Bronchial epithelial cell (primary cell): ENCODE measurements at places on chromosomes 5 and 9.

GRCh38 chr9:122122468-122122867 is 29.4 kb upstream of the TTLL11 start:
- no peak for DNase-seq

DNA sequence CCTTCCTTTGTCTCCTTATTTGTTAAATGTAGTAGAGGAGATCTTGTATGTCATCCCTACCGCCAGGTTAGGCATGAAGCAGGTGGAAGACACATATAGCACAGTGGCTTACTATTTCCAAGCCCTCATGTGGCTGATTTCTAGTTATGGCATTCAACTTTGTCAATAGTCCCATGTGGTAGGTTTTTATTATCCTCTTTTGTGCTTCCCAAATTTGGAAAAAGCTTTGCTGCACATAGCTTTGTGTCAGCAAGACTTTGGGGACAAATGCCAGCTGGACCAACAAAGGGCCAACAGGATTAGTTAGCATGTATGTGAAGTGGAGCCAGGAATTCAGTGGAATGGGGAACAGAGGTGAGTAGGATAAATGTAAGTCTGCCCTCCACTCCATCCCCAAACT is 276.3 kb downstream of the PSAT1 start:
- no peak for DNase-seq

DNA sequence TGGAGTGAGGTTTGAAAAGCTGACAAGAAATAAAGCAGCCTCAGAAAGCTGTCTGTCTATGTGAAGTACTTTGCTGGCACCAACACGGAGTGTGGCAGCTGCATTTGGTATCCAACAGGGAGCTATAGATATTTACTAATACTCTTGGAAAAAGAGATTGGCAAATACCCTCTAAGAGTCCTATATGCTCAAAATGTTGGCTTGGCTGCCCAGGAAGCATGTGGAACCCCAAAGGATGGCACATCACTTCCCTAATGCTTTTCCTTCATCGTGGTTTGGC is 398.3 kb downstream of the TLE4 start:
- no peak for DNase-seq

GRCh38 chr9:114480746-114481435 is 24.4 kb downstream of the WHRN start:
- no peak for DNase-seq

DNA sequence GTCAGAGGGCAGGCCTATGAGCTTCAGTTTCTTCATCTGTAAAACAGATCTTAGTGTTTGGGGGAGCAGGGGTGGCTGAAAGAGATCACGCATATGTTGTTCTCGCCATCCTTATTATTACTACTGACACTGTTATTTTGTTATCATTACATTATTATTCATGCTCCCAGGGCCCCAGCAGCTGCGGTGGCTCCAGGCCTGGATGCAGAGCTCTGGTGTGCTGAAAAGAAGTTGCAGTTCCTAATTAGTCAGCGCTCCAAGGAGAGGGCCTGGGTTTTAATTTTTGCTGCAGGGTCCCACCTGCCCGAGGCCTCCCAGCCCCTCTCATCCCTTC is 19.5 kb downstream of the CXXC5 start:
- DNase-seq = no peak

GRCh38 chr5:91379246-91379913 is 3.7 kb downstream of the ARRDC3 start:
- no peak for DNase-seq
